ENCODE measurements at places on chromosomes 13 and 19.

DNA sequence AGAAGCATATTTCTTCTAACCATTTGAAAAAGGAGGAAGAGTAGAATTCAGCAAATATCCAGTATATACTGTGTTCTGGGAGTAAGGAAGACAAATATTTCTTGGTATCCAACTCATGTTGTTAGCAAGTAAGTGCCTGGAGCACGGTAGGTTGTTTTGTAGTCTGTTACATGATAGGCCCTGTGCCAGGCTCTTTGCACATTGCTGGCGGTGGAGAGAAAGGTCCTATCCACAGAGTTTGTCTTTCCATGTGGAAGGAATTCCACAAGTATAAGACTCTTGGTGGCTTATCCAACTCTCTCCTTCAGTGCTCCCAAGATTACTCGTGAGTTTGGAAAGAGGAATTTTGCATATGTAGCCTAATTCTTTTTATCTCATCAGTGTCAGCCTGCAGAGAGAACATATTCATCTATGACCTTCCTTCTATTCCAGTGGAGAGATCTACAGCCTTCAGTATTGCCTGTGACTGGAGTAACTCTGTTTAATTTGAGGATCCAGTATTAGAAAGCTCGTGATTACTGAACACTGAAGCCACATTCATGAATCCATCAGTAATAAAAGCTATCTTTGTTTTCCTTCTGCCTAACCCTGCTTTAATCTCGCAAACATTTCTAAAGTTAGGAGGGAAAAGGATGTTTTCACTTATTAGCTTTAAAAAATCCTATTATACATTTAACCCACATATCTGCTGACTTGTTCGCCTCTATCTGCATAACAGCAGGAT is 183.9 kb upstream of the CSNK1A1L start:
- no peak for DNase-seq

- DNase-seq: no peak
Measured at GRCh38 chr13:82370316-82370715, 1512.0 kb downstream of the SLITRK1 start.

GRCh38 chr13:88459331-88459730 is 788.2 kb downstream of the SLITRK5 start:
- no peak for DNase-seq

DNA sequence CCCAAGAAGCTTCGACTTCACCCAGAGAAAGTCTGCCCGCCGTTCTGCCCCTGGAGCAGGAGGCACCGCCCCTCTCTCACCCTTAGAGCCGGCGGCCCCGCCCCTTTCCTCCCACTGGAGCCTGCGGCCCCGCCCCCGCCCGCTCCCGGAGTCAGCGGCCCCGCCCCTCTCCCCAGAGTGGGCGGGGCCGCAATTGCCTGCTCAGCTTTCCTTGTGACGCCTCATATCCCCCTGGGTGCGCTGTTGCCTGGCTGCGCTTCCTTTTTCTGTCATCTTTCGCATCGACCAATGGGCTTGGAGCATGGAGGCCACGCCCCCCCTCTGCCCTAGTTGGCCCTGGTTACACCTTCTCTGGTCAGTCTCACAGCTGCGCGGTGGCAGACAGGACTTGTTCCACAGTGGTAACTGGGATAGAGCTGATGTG is 38.2 kb upstream of the ZNF492 start:
- no peak for DNase-seq

GRCh38 chr13:57326532-57326931 is 159.5 kb downstream of the PRR20E start:
- no peak for DNase-seq

DNA sequence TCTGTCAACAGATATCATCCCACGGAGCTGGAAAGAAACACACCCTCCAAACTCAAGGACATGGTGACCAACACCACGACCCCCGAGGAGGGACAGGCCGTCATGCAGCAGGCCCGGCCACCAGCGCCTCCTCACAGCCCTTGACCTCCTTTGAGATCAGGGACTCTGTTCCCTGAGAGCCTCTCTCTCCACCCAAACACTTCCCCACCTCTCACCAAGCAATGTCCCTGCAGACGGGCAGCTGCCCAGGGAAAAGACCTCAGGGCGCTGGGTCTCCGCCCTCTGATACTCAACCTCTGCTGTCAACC is 10.0 kb downstream of the SCGB2B2 start:
- no peak for DNase-seq

DNA sequence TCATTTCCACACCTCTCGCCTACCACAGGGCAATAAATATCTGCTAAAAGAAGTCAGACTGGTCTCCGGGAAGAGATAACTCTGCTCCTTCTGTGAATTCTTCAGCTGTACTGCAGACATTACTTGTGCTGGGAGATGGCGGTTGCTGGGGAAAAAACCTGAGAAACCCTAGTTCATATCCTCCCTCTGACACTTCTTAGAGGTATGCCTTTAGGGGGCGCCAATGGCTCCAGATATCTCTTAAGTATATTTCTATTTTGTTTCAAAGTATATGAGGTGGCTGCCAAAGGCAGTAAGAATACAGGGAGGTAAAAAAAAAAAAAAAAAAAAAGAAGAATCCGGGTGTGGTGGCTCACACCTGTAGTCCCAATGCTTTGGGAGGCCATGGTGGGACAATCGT is 175.2 kb downstream of the PAN3 start:
- DNase-seq: no peak

- DNase-seq: no peak
Measured at GRCh38 chr13:44879452-44880058, 109.7 kb downstream of the NUFIP1 start.

- DNase-seq: no peak
Measured at GRCh38 chr13:98133946-98134345, 8.9 kb upstream of the FARP1 start.

- DNase-seq: no peak
Measured at GRCh38 chr13:94154367-94154766, 325.1 kb downstream of the DCT start.

GRCh38 chr13:81382246-81382645 is 1041.3 kb upstream of the SPRY2 start:
- no peak for DNase-seq

DNA sequence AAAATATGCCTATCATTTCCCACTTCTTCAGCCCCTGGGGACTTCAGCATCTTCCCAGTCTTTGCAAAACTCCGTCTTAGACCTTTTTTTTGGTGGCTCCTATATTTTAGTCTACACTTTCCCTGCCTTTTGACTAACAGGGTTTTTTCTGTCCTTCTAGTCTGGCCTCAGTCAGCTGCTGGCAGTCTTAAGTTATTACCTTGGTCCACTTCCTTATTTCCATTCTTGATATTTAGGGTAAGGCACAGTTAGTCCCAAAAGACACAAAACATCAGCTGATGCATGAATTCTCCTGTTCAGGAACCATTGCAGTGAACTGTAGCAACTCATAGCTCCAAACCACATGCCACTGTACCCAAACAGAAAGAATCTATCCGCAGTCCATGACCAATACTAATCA is 234.6 kb upstream of the RFC3 start:
- no peak for DNase-seq

- DNase-seq: no peak
Measured at GRCh38 chr19:45154064-45154827, 6.5 kb downstream of the NKPD1 start.

DNA sequence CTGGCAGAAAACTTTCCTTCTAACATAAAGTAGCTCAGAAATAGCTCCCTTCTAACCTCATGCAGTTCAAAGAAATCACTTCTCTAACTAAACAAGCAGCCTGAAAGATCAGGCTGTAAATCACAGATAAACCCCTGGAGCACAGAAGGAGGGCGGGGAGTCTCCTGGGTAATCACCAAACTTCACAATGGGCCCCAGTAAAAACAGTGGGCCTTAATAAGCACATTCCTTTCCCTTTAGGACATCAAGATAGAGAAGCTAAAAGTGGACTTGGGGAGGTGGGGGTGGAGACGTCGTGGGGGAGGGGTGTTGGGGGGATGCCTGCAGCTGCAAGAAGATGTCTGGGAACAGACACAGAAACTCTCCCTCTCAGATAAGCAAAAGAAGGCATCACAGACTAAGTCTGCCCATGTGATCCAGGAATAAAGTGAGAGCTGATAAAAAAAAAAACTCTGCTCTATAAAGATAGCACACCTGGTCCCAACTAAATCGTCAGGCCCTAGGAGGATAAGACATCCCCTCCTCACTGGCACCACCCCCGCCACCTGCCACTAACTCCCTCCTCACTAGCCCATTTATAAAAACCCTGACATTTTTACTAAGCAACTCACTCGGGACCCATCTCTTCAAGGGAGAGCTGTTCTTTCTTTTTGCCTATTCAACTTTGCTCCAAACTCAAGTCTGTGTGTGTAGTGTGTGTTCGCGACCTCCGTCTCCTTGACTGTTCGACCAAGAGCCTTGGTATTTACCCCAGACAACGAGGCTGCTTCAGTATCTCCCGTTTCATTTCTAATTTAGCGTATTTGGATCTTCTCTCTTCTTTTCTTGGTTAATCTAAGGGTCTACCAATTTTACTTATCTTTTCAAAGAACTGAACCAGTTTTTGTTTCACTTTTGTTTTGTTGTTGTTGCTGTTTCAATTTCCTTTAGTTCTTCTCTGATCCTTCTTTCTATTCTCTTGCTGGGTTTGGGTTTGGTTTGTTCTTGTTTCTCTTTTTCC is 31.7 kb downstream of the DNAJC15 start:
- no peak for DNase-seq

DNA sequence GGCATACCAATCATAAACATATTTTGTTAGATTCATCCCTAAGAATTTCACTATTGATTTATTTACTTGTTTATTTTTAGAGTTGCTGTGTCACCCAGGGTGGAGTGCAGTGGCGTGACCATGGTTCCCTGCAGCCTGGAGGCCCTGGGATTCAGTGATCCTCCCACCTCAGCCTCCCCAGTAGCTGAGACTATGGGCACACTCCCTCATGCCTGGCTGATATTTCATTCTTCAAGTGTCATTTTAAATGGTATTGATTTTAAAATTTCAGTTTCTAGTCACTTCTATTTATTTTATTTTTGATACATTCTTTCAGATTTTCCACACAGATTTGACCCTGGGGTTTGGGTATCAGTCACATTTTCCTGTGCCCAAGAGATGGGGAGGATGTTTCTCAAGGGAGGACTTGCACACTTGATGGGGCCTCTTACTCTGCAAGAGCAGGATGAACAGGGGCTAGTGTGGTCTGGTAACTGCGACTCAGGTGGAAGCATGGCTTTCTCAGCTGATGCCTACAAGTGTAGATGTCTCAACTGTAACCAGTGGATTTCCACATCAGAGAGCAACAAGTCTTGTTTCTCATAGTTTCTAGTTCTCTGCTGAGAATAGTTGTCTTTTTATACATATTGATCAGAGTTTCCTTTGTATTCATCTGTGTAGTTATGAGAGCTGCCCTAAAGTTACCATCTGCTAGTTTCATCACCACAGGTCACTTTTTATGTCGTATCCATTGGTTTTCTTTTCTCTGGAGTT is 40.2 kb downstream of the CCNE1 start:
- DNase-seq: no peak

GRCh38 chr19:6516018-6516658 is 14.0 kb upstream of the TUBB4A start:
- no peak for DNase-seq

- DNase-seq: no peak
Measured at GRCh38 chr13:88656751-88657150, 985.6 kb downstream of the SLITRK5 start.

DNA sequence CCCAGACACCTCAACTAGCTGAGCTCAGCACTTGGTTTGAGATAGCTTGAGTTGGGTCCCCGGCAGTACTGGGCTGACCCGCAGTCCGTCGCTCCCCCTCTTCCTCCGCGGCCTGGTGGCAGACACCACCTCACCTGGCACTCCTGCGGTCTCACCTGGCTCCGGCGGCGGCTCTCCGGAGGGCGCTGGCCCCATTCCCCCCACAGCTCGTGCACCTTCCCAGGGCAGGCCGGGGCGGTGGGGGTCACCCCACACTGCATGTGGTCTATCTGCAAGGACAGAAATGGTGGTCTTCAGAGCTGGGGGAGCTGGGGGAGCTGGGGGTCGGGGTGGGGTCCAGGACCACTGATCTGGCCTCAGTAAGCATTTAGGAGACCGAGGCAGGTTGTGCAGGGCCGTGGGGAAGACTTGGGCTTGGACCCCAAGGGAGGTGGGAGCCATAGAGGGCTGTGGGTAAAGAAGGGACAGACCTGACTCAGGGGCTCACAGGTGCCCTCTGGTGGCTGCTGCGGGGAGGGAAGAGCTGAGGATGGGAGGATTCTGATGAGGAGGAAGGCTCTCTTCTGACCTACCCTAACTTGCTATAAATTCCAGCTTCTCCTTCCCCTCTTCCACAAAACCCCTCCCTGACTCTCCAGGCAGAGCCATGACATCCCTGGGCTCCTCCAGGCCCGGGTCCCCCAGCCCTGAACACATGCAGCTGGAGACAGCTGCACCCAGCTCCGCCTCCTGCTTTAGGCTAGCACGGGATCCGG is 6.7 kb upstream of the PLIN4 start:
- DNase-seq: no peak

DNA sequence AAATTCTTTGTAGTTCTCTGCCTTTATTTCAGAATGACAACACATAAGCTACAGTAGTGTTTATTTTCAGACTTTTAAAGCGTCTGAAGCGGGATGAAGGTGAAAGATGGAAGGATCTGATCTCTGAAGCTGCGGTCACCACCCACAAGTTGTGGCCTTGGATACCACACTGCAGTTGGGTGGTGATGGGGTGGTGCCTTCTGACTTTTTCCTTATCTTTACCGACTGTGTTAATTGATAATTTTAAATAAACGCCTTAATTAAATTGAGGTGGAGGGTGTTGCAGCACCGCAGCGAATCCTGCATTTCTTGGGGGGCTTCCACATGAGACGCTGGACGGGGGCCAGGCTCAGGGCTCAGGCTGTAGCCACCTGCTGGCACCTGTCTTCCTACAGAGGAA is 1.3 kb downstream of the TFDP1 start:
- DNase-seq: no peak

Measured in esophagus squamous epithelium (tissue), 5 donors.